GF-D8 (cell line): ENCODE measurements at places on chromosomes 6 and 20.

- DNase-seq: no peak
Measured at GRCh38 chr6:84408028-84408427, 180.6 kb upstream of the CEP162 start.

GRCh38 chr20:47981222-47981621 lies 195.9 kb upstream of the SULF2 start:
- DNase-seq: no peak

DNA sequence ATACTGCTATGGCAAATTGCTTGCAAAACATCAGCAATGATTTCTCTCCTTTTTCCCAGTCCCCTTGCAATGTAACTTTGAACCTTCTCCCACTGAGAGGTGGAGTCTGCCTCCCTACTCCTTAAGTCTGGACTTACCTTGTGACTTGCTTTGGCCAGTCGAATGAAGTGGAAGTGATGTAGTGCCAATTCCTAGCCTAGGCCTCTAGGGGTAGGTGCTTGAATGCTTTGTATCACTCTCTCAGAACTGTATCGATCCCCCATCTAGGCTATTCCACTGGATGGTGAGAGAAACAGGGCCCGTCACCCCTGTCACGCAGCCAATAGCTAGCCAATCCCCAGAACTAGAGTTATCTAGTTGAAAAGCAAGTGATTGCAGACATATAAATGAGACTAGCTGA lies 238.6 kb downstream of the BTBD3 start:
- DNase-seq: no peak

GRCh38 chr6:162463576-162463975 lies 264.0 kb downstream of the PRKN start:
- no peak for DNase-seq

DNA sequence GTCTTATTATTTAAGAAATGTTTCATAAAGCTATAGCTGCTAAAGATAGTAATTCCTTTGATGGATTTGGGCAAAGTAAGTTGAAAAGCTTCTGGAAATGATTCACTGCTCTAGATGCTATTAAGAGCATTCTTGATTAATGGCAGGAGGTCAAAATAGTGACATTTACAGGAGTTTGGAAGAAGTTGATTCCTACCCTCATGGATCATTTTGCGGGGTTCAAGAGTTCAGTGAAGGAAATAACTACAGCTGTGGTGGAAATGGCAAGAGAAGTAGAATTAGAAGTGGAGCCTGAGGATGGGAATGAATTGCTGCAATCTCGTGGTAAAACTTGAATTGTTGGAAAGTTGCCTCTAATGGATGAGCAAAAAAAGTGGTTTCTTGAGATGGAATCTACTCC lies 316.1 kb downstream of the UTRN start:
- no peak for DNase-seq

DNA sequence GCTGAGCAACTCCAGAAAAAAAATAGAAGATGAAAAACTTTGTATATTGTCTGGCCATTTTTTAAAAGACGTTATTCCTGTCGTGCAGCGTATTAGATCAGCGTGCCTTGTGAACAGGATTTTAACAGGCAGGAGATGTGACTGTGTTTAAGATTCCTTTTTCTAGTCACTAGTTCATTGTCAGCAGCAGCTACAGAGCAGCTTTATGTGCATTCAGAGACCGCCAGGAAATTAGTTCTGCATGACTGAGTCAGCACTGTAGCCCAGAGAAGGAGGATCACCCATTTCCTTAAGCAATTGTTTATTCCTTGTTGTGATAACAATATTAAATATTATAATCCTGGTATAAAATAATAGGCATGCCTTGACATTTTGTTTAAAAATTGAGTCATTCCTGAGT lies 75.4 kb upstream of the ADGRB3 start:
- DNase-seq: no peak

DNA sequence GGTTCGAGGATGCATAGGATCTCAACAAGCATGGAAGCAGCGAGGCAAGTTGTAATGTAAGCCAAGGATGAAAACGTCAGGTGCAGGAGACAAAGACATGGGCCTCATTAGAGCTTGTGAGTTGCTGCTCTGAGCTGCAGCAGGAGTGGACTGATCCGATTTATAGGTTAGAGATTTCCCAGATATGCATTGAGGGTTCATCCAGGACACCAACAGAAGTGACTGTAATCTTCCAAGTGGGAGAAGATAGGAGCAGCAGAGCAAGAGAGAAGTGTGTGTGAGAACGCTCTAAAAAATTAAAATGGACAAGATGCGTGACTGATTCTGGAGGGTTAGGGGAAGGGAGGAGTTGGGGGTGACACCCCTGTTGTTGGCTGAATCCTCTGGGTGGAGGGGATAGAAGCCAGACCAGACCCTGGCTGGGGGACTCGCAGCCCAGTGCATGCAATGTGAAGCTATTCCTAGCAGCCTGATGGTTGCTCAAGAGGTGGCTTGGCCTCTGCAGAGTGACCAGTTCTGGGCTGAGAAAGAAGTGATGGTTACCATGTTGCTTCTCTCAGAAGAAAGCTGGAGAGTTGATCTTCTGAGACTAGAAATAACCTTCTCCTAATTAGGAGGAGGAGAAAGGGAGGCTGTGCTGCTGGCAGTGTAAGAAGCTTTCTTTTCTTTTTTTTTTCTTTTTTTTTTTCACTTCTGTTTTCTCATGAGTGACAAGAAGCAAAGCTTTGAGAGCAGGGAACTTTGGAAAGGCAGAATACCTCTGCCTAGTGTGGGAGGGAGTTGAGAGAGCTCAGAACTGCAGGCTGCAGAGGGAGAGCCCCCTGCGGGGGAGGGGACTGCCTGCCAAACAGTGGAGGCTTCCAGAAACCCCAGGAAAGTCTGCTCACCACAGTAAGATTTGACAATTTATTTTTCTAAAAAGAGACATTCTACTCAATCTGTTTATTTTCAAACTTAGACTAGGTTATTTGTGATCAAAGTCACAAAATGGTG lies 116.9 kb downstream of the SLX4IP start:
- no peak for DNase-seq

GRCh38 chr6:28402197-28402596 lies 2.6 kb upstream of the ZSCAN12 start:
- DNase-seq: no peak

- DNase-seq: no peak
Measured at GRCh38 chr6:117280922-117281321, 15.6 kb downstream of the VGLL2 start.

GRCh38 chr6:136175873-136176272 lies 74.2 kb downstream of the MTFR2 start:
- no peak for DNase-seq
